ENCODE measurements at places on chromosomes 11 and 22.
A peak's percentile ranks its signal among the peaks of the same experiment; 100 is the strongest.

DNA sequence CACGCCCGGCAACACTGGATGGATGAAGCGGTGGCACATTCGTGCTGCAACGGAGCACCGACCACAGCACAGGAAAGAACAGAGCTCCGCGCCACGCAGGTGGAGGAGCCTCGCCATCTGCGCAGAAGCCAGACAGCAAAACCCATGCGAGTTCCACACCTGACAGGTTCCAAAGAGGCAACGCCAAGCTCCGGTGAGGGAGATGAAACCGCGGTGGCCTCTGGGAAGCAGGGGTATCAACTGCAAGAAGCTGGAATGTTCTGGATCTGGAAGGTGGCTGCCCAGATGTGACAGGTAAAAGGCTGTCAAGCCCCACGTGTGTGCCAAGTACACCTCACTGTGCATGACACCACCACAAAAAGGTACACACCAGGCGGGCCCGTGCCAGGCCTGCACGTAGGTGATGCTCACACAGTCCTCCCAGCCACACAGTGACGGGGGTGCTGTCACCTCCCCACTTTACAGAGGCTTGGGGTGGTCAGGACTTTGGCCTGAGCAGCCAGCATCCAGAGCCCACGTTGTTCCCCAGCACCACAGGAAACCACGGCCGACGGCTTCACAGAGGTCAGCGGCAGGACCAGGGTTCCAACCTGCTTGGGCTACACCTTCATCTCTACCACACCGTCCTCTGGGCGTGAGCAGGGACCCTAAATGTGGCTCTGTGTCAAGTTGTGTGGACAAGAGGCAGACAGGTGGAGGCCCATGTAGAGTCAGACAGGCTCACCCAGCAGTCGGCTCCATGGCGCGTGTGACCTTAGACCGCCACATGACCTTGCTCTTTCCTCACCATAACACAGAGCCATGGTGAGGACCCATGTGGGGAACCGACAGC, 19.7 kb upstream of the EFCAB6 start:
- no peak for DNase-seq

GRCh38 chr11:121351083-121351630, 58.6 kb downstream of the SC5D start:
- no peak for DNase-seq

- no peak for DNase-seq
Measured at GRCh38 chr11:71330349-71330748, 78.0 kb upstream of the SHANK2 start.

DNA sequence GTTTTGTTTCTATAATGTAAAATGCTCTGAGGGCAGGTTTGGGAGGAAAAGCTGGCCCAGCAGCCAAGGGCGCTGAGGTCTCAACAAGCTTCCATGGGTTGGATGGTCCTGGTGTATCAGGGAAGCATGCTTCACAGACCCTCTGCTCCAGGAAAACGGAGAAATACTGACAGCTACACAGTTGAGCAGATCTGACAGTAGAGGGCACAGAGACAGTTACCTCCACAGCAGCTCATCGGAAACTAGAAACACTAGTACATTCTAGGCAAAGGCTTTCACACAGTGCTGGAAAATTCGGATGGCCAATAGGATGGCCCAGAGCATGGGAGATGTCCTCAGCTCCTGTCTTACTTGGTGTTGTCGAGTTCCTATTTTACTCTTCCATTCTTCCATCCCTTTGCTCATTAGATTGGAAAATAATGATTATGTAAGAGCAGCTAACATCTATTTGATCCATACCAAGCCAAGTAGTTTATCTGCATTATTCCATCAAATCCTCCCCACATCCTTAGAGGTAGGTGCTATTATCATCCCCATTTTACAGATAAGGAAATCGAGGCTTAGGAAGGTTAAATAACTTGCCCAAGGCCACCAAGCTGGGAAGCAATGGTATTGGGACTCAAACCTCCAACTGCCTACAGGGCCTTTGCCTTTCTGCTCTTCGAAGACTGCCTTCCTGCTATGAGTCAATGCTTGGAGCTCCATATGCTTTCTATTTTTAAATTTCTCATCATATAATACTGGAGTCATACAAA, 28.3 kb downstream of the LMO2 start:
- DNase-seq = no peak

DNA sequence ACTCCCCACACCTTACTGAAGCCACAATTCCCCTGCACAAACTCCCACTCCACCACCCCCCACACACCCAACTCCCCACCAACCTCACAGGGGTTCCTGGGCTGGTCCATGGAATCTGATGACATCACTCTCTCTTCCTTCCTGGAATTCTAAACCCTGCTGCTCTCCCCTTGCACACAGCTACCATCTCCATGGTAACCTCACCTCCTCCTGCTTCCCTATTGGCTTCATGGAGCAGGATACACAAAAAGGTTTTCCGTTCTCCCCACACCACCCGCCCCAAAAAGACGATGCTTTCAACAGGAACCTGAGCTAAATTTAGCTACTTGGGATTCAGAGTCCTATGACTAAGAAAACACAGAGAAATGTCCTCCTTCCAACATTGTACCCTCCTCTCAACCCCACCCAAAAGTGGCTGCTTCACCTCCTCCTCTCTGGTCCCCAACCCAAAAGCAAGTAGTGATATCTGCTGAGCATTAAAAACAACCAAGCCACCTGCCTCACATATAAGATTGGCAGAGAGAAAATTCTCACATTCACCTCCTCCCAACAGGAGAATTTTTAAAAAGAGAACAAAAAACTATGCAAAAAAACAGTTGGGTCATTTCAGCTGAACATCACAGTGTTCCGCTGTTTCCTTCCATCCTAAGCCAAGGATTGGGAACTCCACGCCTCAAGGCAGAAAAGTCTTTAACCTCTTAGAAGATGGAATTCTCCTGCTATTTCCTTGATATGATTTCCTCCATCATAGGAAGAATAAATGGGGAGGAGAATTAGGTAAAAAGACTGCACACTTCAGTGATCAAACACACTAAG, 66.9 kb downstream of the RBFOX2 start:
- DNase-seq = no peak

GRCh38 chr11:77884186-77884828, 63.4 kb downstream of the AAMDC start:
- no peak for DNase-seq

DNA sequence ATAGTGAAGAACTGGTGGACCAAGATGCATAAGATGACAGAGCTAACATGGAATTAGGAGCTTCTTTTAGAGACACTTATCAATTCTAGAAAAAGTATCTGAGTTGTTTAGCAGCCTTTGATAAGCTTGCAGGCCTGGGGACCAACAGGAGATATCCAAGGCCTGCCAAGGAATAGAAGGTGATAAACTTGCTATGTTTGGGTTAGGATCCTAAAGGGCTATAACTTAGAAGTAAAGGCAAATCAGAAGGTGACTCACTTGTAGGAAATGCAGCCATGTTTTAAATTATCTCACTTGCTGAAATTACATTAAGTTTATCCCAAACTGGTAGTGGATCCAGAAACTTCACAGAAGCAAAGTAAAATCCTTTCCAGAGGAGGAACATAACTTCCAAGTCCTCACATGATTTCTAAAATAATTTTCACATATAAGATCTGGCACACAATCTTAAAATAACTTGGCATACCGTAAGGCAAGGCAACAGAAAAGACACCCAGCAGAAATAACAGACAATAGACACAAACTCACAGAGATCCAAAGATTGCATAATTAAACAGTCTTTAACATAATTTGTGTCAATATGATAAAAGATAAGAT, 69.6 kb upstream of the TEAD1 start:
- peak; percentile 1 for DNase-seq

GRCh38 chr11:84056653-84057376, 770.6 kb upstream of the CCDC90B start:
- no peak for DNase-seq

DNA sequence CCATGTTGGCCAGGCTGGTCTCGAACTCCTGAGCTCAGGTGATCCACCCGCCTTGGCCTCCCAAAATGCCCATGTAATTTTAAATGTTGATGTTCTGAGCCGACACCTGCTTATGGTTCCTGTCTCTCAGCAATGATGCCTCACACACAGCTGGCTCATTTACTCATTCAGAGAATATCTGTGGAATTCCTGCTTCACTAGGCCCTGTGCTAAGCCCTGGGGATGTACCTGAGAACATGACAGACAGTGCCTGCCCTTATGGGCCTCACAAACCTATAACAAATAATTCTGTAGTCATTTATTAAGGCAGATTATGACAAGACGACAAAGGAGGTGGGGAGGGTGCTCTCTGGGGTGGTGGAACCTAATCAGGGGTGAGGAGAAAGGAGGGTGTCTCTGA, 93.7 kb downstream of the PRR5L start:
- no peak for DNase-seq

DNA sequence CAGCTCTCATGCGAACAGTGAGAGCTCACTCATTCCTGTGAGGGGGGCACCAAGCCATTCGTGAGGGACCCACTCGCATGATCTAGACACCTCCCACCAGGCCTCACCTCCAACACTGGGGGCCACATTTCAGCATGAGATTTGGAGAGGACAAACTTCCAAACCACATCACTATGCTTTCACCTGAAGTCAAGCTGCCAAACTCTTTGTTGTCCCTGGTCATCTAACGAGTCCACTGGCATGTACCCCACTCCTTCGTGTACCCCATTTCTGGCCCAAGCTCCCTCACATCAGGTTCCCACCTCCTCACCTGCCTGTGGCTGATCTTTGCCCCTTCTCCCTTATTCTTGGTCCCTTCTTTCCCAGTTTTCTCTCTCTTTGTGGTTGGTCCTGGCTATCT, 198.9 kb downstream of the ADAMTS15 start:
- DNase-seq = no peak

- DNase-seq = no peak
Measured at GRCh38 chr11:72179049-72179803, 12.7 kb upstream of the FOLR1 start.

- DNase-seq = no peak
Measured at GRCh38 chr11:92552942-92553341, 328.3 kb downstream of the FAT3 start.

GRCh38 chr11:123166071-123166559, 28.9 kb downstream of the CLMP start:
- peak; percentile 4 for DNase-seq

DNA sequence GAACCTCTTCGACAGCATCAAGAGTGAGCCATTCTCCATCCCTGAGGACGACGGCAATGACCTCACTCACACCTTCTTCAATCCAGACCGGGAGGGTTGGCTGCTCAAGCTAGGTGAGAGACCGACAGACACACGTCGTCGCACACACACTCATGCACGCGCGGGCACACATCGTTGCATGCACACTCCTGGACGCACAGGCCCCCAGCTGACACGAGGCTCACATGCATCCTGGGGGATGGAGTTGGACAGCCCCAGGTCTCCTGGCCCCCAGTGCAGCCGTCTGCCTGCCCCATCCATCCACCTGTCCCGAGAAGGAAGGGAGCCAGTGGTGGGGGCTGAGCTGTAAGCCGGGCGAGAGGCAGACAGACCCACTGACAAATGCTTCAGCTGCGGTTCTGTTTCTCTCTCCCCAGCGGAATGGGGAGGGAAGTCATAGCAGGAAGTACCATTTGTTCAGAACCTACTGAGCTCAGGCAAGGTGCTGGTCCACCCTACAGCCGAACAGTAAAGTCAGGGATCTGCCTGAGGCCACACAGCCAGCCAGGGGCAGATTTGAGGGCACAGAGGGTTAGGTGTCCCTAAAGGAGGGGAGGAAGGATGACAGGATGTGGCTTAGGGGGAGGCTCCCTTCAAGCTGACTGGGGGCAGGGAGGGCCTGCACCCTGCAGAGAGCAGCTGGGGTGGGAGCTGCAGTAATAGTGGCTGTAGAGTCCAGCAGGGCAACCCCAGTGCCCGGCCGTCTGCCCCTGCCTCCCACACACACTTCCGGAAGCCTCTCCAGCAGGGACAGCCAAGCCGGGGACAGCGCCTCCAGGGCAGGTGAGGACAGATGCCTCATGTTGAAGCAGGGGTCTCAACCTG, 27.1 kb downstream of the CYTH4 start:
- DNase-seq = peak; percentile 57

DNA sequence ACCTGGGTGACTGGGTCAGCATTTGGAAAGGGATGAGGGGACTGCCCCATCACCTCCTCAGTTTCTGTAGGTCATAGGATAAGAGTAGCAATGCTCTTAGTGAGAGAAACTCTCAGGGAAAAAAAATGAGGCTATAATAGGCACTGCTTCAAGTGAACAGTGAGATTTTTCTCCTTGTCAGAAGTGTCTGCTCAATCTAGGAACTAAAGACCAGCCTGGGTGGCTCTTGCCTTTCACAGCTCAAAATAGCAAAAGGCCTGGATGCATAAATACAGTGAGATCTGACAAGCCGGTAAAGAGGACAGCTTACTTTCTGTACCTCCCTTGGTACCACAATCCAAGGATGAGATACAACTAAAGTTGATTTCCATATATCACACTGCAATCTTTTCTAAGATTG, 205.6 kb upstream of the ANO5 start:
- no peak for DNase-seq

GRCh38 chr11:420911-421321, 6.1 kb upstream of the SIGIRR start:
- no peak for DNase-seq

- no peak for DNase-seq
Measured at GRCh38 chr11:11579012-11579988, 42.5 kb downstream of the GALNT18 start.

DNA sequence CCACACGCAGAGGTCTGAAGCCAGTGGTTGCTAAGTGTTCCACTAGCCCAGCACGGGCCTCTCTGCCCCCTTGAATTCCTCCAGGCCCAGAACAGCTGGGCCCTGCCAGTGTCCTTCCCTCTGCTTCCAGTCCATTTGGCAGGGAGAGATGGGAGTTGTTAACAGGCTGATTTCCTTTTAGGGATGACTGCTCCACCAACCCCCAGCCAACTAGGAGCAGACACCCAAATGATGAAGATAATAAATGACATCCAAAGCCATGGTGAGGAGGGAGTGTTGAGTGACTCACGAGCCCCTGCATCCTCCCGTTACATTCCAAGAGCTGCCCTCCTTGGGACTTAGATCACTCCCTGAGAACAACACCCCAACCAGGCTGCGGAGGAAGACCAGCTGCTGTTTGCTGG, 20.6 kb downstream of the PARVA start:
- DNase-seq = no peak

DNA sequence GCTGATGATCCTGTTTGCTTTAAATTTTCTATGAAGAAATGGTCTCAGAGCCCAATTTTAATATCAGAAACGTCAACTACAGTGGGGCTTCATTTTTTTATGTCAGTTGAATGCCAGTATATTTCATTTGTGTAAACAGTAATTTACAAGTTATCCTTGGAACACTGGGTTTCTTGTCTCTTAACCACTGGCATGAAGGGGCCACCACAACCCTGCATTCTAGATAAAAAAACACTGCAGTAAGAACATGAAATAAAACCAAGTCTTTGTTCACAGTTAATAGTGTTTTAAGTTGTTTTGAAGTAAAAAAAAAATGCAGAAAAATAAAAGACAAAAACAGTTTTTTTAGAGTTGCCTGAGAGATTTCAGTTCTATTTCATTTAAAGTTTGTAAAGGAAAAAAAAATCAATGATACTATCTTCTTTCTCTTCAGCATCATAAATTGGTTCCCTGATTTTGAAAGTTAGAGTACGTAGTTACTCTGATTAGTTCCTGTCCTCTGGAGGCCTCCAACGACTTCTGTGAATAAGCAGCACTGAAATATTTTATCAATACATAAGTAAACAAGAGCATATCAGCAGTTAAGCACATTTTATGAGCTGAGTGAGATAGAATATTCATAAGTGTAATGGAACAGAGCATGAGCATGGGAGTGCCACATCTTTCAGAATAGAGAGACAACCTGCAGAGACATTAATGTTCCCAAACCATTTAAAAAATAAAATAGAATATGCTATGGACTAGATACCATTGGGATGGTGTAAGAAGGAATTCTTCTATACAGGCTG, 7.8 kb upstream of the DDI1 start:
- no peak for DNase-seq

- no peak for DNase-seq
Measured at GRCh38 chr11:66841861-66842260, 1.4 kb upstream of the RCE1 start.

All from hematopoietic multipotent progenitor cell treated with erythropoietin and hydrocortisone succinate and interleukin-3 and kit ligand, for 8 days (in vitro differentiated cells).